ENCODE measurements at places on chromosomes 1 and 21.

DNA sequence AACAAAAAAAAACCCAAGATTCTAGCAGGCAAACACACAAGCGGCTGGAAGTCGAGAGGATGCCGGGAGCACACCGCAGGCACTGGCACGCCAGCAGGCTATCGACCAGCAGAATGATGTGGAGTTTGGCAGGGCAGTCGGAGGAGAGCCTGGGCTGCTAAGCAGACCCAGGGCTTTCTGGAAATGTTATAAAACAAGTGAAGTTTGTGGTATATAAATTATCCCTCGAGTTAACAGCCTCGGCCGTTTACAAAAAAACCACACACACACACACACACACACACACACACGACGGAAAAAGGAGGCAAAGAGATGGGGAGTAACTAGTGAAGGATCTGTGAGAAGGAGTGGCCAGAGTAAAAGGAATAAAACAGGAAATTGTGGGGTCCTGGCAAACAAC is 87.2 kb upstream of the IVNS1ABP start:
- DNase-seq, result no peak

GRCh38 chr21:24840287-24840686 is 767.0 kb downstream of the MRPL39 start:
- DNase-seq, result no peak

GRCh38 chr1:195981448-195982139 is 626.6 kb downstream of the KCNT2 start:
- no peak for DNase-seq

GRCh38 chr1:184379111-184379752 is 7.6 kb upstream of the C1orf21 start:
- no peak for DNase-seq

DNA sequence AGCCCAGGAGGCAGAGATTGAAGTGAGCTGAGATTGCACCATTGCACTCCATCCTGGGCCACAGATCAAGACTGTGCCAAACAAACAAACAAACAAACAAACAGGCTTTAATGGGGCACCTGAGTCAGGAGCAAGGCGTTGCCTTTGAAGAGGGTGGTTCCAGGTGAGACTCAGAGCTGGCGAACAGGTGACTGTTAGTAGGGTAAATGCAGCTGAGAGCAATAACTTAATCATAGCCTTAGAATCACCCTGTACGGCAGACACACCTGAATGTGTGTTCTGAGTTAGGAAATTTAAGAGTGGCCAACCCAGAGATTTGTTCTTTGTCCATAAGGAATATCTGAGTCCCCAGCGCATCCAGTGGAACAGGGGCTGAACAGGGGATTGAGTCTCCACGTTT is 440.4 kb downstream of the RPS6KC1 start:
- DNase-seq, result no peak

- DNase-seq, result no peak
Measured at GRCh38 chr1:56774067-56774609, 45.1 kb downstream of the FYB2 start.

GRCh38 chr1:246355411-246356230 is 151.5 kb downstream of the SMYD3 start:
- no peak for DNase-seq

- no peak for DNase-seq
Measured at GRCh38 chr1:56095696-56096665, 483.4 kb downstream of the PLPP3 start.

DNA sequence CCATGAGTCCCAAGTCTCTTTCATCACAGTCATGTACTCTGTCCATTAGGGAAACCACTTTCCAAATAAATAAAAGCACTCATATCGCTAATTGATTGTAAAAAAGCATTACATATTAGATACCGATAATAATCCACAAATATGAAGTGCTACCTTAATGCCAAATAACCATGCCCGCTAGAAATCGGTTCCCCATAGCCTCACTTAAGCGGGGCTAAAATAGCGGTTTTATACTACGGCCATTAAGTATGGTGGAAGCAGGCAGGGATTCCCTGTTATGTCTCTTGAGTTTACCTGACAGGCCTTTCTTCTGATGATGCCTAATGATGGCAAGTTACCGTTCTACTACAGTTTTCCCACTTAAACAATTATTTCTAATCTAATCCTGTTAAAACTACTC is 3.9 kb downstream of the ELK4 start:
- DNase-seq, result no peak

DNA sequence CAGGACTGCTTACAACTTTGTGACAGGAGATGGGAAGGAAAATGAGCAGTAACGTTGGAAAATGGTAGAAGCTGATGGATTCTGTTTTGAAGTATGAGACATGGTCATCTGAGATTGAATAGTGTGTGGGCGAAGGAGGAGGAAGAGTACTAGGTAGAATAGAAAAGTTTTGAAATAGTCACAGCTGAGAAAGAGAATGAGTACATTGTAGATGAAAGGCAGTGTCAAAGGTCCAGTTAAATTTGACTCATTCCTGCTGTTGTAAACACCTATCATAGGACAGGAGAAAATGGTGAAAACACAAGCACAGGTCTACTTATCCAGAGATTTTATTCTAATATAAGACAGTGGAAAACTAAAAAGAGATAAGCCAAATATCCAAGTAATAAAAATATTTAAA is 56.8 kb upstream of the CFHR3 start:
- DNase-seq, result no peak

- DNase-seq, result no peak
Measured at GRCh38 chr1:174789399-174789798, 210.3 kb upstream of the CACYBP start.

DNA sequence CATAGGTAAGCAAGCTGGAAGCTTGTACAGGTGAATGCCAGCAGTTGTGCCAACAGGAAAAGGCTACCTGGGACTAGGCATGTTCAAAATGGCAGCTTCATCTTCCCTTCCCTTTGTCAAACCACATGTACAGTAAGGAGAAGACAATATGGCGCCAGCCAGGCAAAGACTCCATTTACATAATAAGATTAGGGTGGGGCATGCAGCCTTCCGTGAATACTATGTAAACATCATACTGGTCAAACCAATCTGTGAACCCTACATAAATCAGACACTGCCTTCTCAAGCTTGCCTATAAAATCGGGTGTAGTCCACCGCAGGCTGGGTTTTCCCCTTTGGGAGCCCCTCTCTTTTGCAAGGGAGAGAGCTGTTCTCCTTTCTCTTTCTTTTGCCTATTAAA is 24.6 kb downstream of the ATF3 start:
- DNase-seq, result no peak

DNA sequence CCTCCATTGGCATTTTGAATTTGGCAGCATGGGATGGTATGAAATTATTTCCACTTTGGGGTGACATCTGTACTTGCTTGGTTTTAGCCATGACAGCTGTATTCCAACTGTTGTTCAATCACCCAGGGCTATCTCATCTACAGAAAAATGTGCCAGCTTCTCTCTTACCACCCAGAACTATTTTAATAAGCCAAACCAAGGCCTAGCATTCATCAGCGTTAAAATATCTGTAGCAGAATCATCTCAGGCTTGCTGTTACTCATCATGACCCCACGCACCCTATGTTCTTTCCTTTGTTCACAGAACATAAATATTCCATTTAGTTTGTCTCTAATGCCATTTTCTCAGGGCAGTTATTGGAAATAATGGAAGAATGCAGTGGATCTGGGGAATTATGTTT is 49.8 kb downstream of the GIPC2 start:
- DNase-seq, result no peak

DNA sequence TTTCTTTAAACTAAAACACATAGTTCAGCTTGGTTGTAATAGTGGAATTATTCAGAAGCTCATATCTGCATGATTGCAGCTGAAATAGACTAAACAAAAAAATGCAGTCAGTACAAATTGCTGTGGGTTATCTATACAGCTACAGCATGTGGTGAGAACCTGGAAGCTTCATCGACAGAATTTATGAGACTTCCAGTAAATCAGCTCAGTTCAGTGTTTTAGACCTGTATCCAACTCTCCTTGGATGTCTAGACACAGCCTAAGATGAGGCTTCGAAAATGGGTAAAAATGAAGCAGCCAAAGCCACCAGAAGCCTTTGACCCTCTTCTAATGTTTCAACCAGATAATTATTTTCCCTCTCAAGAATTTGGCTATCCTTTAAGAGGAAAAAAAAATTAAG is 127.1 kb upstream of the C1orf105 start:
- no peak for DNase-seq

DNA sequence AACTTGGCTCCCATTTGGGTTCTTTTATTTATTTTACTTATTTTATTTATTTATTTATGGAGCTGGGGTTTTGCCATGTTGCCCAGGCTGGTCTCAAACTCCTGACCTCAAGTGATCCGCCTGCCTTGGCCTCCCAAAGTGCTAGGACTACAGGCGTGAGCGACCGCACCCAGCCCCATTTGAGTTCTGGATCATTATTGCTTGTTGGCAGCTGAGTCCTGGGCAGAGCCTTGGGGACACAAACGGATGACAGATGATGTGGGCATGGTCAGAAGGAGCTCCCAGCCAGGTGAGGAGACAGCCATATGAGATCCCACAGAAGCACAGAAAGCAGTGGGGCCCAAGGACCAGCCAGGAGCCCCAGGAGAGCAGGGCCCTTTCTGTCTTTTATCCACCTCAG is 254.0 kb downstream of the MATN1 start:
- DNase-seq, result no peak

- DNase-seq, result no peak
Measured at GRCh38 chr1:104706631-104707147, 957.0 kb downstream of the AMY1C start.
